ENCODE measurements at places on chromosomes 3 and 15.

GRCh38 chr3:45198264-45199260, 27.5 kb downstream of the TMEM158 start:
- DNase-seq = no peak

DNA sequence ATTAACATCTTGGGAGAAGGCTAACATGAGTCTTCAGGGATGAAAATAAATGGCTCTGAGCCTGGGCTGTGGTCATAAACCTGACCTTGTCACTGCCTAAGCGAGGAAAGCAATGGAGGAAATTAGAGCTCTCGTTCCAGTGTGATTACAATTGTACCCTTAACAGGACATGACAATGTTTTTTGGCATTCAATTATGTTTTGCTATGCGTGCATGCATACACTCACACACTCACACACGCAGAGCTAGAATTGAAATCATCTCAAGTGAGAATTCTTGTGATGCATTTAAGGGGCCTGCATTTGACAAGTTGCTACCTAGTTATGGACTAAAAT, 24.1 kb downstream of the ZNF80 start:
- no peak for DNase-seq

DNA sequence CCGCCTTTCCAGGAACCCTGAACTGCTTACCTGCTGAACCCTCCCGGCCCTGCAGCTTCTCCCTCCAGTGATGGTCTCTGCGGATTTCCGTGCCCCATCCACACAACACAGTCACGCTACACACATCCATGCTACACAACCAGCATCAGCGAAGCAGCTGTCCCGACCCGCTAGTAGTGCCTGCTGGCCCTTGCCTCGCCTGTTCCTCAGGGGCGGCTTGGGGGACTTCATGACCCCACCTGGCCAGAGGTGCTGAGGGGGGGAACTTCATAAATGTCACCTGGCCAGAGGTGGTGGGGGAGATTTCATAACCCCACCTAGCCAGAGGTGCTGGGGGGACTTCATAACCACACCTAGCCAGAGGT, 530 bp upstream of the TUBGCP5 start:
- peak; percentile 83 for DNase-seq

- no peak for DNase-seq
These were observed 659.3 kb downstream of the ROBO2 start for GRCh38 chr3:77699125-77699691.

DNA sequence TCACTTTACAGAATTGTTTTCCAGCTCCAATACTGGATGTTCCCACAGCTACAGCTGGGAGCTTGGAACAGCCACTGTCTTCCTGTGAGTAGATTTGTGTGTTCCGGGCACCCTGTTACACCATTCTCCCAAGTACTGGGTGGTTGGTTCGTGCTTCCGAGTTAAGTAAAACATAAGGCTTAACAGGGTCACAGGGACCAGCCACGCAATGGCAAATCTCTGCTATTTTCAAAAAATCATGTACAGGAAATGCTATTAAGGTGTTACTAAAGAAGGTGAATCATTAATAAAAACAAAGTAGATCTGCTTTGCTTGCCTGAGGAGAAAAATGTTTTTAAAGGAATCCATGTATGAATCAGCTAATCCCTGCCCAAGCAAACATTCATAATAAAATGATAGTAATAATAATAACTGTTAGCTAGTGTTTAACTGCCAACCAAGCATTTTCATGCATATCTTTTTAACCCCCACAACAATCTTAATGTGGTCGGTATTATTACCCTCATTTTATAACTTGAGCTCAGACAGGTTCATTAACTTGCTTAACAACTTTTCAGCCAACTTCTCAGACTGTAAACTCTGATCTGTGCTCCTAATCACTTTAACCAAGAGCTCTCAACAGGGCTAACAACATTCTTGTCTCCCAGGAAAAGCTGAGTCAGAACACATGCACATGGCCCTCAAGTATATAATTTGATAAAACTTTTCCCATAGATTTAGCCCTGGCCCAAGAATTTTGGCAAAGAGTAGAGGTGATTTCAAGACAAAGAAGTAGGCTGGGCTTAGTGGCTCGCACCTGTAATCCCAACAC, 2.7 kb upstream of the C2CD4A start:
- no peak for DNase-seq

DNA sequence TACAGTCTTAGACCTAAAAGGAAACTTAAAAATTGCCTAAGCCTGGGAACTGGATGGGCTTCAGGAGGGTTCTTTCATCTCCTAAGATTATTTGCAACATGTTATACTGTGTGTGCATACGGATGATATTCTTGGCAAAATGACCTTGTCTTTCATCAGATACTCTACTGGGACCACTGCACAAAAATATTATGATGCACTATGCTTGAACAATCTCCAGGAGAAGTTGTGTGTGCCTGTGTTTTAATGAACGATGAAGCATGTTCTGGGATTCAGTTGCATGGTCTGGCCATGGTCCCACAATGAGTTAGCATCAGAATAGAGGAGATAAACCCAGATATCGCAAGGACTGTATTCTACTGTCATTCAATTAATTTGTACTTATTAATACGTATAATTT, 68.7 kb downstream of the GAP43 start:
- no peak for DNase-seq

GRCh38 chr3:41418961-41419691, 219.8 kb downstream of the CTNNB1 start:
- DNase-seq = no peak

DNA sequence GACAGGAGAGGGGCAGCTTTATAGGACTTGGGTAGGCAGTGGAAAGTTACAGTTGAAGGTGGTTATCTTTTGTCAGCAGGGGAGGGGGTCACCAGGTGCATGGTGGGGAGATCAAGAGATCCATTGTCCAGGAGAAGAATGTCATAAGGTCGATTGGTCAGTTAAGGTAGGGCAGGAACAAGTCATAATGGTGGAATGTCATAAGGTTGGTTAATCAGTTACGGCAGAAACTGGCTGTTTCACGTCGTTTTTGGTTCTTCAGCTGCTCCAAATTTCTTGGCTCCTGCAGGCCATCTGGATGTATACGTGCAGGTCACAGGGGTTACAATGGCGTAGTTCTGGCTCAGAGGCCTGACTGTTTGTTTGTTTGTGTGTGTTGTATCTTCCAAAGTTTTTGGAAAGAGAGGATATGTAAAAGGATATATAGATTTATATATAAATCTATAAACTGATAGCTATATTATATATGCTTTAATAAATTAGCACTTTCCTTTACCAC, 565.1 kb downstream of the ZNF385D start:
- no peak for DNase-seq

DNA sequence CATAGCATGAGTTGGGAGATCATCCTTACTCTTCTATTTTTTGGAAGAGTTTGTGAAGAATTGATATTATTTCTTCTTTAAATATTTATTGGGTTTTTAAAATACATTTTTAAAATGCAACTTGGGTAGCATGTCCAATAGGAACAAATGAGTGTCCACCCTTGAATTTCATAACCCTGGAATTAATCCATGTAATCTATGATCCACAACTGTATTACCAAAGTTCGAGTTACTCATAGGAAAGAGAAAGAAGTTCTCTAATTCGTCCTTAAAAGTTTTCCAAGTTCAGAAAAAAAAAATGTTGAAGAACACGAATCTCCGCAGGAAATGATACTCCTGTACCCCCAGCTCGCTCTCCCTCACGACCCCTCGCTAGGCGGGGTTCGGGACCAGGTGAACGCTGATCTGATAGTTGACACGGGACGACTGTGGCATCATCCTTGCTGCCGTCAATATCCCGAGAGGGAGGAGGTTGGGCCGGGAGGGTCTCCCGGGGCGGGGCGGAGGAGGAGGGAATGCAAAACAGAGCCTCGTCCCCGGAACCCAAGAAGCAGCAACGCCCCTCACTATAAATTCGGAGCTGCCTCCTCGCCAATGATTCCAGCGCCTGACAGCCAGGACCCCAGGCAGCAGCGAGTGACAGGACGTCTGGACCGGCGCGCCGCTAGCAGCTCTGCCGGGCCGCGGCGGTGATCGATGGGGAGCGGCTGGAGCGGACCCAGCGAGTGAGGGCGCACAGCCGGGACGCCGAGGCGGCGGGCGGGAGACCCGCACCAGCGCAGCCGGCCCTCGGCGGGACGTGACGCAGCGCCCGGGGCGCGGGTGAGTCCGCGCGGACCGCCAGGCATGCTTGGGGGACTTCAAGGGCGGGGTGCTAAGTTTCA, at the start of gene AGTR1:
AGTR1 (plus strand) TSS at position 598 of the 884 bp plus-strand sequence. CDS start 43,133 bp downstream, outside the sequence.
- DNase-seq = peak; percentile 89

DNA sequence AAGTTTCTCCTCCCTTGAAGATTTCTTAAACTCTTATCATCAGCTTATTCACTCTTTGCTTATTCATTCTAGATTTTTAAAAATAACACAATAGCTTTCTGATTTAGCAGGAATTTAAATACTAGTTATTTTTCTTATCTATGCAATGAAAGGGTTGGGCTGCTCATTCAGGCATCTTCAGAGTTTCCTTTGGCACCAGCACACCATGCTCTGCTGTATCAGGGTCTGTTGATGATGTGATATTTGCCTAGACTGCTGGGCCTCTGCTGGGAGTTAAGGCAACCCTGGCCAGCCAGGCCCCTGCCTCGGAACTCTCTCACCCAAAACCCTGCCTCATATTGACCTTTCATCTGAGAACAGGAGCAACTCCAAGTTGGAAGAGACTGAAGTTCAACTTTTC, 35.0 kb downstream of the DRD3 start:
- DNase-seq = no peak

DNA sequence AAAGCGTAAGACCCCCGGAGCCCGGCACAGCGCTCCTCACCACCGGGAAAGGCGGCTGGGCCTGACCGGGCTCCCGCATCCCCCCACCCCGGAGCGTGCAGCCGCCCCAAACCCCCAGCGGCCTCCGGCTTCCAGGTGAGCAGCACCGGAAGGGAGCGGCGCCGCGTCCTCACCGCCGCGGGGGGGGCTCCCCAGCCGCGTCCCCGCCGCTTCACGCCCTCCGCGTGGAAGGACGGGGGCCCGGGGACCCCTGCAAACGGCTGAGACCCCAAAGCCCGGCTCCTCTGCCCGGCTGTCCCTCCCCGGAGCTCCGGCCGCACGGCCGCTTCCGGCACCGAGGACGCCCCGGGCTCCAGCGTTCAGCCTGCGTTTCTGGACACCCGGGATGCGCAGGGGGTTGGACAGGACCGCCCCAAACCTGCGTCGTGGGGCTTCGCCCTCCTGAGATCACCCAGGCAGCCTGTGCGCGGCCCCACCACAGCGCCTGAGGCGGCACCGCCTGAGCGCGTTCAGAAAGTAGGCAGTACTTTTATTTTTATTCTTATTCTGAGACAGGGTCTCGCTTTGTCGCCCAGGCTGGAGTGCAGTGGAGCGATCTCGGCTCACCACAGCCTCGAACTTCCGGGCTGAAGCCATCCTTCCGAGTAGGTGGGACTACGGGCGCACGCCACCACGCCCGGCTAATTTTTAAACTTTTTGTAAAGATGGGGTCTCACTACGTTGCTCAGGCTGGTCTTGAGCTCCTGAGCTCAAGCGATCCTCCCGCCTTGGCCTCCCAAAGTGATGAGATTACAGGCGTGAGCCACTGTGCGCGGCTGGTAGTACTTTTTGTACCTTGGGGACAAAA, 51.6 kb upstream of the BLM start:
- DNase-seq = no peak

DNA sequence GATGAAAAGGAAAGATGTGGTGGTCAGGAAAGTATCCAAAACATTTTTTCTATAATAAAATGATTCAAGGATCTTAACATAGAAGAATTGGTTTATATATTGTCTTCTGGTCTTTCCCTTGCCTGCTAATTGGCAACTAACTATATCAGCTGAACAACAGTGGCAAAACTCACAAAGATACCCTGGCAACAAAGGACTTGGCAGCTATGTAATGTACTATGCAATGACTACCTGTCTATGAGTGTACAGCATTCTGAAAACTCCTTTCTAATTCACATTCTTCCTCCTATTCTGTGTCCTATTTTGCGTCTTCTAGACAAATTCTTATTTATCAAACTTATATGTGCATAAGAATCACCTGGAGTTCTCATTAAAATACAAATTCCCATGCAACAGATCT, 15.7 kb upstream of the SERPINI2 start:
- DNase-seq = no peak

GRCh38 chr3:62446337-62446940, 73.1 kb upstream of the FEZF2 start:
- DNase-seq = no peak

GRCh38 chr3:14265246-14265962, 86.8 kb downstream of the LSM3 start:
- no peak for DNase-seq

- no peak for DNase-seq
These were observed 224.8 kb downstream of the FAM43A start for GRCh38 chr3:194910414-194910984.

DNA sequence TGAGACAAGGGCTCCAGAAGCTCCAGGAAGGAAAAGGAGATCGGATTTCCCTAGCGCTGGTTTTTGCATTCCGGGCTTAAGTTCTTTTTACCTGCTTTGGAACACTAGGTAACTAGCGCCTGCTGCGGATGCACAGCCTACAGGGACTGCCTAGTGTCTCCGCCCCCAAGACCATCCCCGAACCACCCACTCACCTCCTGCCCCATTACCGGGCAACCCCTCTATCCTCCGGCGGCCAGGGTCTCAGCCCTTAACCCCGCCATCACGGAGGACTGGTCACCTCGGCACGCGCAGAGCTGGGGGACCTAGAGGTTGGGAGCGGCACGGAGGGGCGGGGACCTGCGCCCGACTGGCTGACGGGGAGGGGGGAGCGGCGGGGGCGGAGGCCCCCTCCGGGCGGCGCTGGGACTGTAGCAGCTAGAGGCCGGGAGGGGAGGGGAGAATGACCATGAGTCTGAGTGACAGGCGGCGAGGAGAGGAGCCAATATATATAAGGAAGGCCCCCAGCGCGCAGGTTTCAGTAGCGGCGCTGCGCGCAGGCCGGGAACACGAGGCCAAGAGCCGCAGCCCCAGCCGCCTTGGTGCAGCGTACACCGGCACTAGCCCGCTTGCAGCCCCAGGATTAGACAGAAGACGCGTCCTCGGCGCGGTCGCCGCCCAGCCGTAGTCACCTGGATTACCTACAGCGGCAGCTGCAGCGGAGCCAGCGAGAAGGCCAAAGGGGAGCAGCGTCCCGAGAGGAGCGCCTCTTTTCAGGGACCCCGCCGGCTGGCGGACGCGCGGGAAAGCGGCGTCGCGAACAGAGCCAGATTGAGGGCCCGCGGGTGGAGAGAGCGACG, at the start of gene DLL4:
DLL4 (plus strand) TSS at position 520 of the 839 bp plus-strand sequence. CDS start 329 bp downstream, outside the sequence.
- DNase-seq = no peak

DNA sequence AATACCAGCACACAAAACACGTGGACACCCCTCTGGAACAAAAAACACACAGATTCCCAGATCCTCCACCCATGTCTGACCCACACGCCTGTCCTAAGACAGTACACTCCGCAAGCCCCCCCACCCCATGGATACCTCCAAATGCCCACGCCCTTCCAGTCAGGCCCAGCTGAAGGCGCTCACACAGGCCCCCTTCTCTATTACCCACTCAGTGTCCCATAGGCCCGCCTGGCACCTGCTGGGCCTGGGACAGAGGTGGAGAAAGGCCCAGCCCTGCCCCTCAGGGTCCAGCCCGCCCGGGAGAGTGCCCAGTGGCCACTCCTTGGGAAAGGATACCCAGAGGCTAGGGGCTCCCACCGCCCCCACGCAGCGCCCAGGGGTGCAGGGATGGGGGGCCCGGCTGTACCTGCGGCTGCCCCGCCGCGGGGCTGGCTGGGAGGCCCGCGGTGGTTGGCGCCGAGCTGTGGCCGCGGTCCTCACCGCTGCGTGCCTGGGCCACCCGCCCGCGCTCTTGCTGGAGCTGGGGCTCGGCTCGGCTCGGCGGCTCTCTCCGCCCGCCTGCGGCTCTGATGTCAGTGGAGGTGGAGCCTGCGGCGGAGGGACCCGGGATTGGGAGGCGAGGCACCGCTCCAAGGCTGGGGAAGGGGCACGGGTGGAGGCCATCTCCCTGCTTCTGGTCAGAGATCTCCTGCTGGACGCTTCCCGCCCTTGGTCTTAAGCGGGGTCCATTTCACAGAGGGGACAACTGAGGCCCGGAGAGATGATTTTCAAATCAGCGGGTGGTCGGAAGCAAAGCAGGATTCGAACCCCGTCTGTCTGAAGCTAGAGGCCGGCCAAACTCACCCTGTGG, at the start of gene CAMK1:
CAMK1 (minus strand) TSS at position 522 of the 850 bp plus-strand sequence. CDS start 2,198 bp downstream, outside the sequence.
- DNase-seq = peak; percentile 92
